ENCODE measurements at places on chromosomes 3 and 15.

GRCh38 chr15:95267481-95267880 lies 1036.1 kb downstream of the MCTP2 start:
- DNase-seq, result no peak

- DNase-seq, result no peak
Measured at GRCh38 chr3:101017017-101017416, 23.8 kb upstream of the ABI3BP start.

- no peak for DNase-seq
Measured at GRCh38 chr3:162302983-162303624, 806.5 kb downstream of the OTOL1 start.

DNA sequence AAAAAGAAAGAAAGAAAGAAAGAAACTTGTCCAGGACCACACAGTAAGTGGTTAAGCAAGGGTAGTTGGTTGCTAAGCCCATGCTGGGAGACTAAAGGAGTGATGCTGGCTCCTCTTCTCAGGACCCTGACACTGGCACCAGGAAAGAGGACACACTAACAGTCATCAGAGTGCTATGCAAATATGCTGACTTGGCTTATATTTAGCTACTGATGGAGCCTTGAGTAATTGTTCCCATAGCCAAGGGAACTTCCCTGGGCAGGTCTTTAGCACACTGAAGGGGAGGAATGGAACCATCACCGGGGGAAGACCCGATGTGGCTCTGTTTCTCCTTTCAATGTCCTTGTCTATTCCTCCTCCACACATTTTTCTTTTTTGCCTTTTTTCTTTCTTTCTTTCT lies 6.2 kb downstream of the TMEM40 start:
- no peak for DNase-seq

- DNase-seq, result no peak
Measured at GRCh38 chr3:111981457-111981763, 2.6 kb downstream of the ABHD10 start.

GRCh38 chr3:148100476-148100875 lies 597.2 kb upstream of the AGTR1 start:
- DNase-seq, result no peak
